Eye (tissue), 1 donor: ENCODE measurements at places on chromosomes 5 and 9.

- no peak for DNase-seq
These were observed 49.6 kb upstream of the CCNG1 start for GRCh38 chr5:163387589-163388343.

GRCh38 chr9:134948149-134948548 is 30.4 kb upstream of the FCN1 start:
- DNase-seq: no peak

- no peak for DNase-seq
These were observed 364.9 kb downstream of the ICE1 start for GRCh38 chr5:5787373-5787772.

DNA sequence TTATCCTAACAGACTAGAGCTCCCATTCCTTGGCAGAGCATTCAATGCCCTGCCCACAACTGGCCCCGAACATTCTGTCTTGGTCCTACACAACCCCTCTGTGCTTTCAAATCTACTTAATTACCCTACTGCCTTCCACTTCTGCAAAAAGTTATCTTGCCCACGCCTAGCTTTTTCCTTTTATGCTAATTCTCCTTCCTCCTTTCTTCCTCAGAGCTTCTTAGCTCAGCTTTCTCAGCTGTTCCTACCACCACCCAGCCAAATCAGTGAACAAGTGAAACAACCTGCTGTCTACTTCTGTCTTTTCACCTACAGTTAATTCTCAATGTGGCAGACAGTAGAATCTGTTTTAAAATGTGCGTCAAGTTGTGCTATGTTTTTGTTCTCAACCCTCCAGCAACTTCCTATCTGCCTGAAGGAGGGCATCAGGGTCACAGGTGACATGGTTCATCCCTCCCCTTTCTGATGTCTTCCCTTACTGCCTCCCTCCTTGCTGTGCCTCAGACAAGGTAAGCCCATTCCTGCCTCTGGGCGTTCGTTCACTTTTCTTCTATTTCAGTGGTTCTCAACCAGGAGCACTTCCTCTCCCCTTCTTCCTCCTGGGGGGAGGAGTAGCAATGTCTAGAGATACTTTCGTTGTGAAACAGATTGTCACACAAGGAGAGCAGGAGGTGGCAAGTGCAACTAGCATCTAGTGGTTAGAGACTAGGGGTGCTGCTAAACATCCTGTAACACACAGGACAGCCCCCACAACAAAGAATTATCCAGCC is 1.3 kb upstream of the REEP5 start:
- DNase-seq: no peak

GRCh38 chr9:123659358-123659757 is 270.6 kb downstream of the DENND1A start:
- no peak for DNase-seq

DNA sequence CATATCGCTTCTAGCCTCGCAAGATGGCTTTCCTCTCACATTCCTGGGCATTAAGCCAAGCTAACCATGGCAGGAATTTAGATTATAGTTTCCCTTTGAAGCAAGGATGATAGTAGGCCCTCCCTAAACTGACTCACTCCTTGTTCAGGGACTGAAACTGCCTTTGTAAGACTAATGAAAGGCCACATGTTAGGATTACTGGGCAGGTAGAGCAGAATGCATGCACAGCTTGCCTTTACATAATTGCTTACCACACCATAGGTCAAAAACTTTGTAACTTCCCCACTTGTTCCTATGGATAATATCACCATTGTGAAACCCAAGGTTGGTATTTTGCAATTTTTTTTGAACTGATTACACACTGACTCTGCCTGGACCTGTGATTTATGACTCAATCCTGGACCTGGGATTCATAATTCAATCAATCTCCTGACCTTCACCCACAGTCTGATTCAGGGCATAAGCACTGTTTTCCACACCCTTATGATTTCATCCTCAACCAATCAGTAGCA is 41.0 kb upstream of the PRDM9 start:
- no peak for DNase-seq

DNA sequence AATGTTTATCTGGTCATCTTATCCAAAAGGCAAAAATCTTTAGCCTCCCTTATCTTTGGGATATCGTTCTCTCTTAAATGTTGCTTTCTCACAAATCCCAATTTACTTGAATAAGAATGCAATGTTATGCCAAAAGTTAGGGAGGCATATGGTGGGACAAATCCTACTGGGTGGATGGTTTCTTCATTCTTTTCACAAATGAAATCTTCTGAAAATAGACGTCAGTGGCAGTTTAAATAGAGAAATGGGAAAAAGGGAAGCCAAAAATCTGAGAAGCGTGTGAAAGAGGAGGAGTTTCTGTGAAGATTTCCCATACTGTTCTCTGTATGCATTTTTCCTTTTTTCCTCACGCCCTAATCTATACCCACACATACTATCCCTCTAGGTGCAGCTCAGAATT is 2.5 kb upstream of the PCDHAC1 start:
- no peak for DNase-seq

DNA sequence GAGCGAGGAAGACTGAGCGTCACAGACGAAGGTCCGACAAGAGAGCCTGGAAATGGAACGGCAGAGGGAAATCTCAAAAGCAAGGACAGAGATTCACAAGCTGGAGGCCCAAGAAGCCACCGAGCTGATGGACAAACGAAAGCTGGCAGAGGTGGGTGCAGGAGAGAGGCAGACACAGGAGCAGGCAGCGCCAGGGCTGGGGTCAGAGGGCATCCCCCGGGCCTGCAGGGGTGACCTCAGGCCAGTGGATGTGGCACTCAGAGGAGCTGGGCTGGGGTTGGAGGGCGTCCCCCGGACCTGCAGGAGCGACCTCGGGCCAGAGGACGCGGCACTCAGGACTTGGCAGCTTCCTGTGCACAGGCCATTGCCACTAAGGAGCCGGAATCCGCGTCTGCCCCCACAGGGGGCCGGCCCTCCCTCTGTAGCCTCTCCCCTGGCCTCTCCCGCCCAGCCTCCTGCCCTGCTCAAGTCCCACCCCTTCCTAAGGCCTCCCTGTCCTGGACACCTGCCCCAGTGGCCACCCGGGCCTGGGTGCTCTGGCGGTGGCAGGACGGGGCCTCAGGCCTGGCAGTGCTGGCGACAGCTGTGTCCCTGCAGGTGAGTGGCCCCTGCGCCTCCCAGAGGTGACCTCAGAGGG is 40.4 kb downstream of the EXD3 start:
- no peak for DNase-seq

- no peak for DNase-seq
These were observed 598.4 kb downstream of the ACTL7B start for GRCh38 chr9:108257382-108257781.

- peak; percentile 63 for DNase-seq
These were observed 17.8 kb upstream of the LAMC3 start for GRCh38 chr9:130990978-130991777.
